ENCODE measurements at places on chromosomes 11 and 22.
A peak's percentile ranks its signal among the peaks of the same experiment; 100 is the strongest.

DNA sequence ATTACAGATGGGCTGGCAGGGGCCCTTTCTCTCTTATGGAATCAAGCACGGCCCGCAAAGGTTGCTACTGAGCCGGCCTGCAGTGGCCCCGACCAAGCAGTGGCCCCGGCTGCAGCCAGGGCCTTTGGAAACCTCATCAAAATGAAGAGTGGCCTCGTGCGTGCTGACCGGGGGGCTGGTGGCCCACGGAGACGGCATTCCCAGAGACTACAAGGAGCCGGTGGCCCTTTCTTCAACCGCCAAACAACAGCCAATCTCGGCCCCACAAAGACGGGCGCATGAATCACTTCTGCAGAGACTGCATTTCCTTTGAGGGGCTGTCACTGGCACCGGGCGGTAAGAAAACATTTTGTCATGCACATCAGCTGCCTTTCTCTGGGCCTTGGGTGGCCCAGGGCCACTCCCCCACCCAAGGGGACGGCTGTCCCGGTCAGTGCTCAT lies 43.1 kb upstream of the FGF3 start:
- DNase-seq: no peak

GRCh38 chr11:26993965-26994457 lies at the start of gene FIBIN:
Gene FIBIN, plus strand, starts transcription at chr11:26994112. Its CDS starts 415 bp downstream, at chr11:26994527.
- DNase-seq: peak; percentile 9

DNA sequence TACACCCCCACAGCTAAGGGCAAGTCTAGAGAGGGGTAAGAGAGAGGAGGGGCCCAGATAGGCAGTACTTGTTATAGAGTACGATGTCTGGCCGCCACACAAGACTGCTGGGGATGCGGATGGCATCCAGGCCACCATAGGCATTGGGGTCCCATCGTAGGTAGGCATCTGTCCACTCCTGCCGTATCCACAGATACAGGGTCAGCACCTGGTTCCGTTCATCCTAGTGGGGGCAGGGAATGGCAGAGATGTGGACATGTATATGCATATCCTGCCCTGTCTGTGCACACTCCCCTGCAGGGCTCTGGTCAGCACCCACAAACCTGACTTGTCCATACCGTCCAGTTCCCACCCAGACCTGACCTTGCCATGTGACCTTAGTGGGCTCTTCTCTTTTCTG lies 2.1 kb downstream of the CHRNA10 start:
- no peak for DNase-seq

- DNase-seq: no peak
Observed at GRCh38 chr22:46985507-46985882, 223.0 kb downstream of the TBC1D22A start.

DNA sequence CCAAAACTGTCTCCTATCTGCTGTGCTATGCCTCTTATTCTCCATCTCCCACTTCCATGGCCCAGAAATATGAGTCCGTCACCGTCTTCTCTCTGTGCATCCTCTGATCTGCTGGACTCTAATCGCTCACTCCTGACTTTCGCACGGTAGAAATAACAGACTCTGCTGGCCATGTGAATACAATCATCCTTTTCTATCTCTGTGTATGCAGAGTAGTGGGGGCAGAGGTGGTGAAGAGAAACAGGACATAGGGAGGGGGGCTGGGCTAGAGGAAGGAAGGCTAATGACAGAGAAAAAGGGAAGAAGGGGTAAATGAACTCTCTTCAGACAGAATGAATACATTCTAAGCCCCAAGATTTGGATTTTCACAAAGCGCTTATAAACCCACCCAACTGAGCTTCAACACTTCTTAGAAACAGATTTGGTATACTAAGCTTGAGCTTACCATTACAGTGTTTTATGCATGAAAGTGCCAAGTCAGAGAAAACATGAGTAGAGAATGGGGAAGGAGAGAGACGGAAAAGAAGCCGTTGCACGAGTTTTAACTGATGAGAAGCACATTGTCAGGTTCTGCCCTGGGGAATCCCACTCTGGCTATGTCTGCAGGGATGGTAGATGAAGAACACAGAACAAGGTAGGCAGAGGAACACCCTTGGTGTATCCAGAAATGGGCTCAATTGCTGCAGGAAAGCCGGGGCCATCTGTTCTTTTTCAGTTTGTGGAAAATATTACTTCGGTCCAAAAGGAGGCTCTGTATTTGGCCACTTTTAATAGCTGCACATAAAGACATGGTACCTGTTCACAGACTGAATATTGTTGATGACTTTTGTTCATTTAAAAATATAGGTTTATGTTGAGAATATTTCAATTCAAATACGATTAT lies 324.7 kb downstream of the ETS1 start:
- DNase-seq: no peak

DNA sequence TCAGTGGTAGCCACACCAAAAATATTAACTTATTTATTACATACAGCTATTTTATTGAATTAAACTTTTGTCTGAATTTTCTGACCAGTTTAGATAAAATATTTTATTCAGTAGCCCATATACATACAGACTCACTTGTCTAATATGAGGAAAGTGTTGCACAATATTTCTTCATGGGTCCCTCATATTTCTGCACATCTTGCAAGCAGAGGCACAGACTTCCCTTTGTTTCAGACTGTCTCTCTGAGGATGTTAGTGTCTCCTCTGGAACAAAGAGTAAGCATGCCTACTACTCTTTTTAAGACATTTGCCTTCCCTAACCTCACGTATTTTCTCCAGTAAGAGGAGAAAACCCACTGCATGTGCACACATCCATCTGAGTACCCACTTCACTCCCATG lies 81.2 kb downstream of the OR5AK2 start:
- DNase-seq: no peak

- peak; percentile 84 for DNase-seq
Observed at GRCh38 chr22:46754110-46754799, 8.2 kb upstream of the TBC1D22A start.

DNA sequence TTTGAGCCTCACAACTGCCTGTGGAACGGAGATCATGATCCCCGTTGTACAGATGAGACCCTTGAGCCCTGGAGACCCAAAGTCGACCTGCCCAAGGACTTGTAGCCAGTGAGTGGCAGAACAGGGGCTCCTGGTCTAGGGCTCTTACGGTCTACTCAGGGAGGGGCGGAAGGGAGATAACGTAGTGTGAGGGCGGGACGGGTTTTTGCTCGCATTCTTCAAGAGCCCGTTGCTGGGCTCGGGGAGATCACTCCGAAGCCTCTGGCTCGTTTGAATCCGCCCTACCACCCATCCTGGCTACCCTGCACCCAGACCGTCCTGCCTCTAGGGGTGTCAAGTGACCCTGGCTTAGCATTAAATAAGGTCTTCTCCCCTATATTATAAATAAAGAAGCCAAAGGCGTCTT lies 639 bp downstream of the CRY2 start:
- DNase-seq: no peak

- DNase-seq: no peak
Observed at GRCh38 chr11:11732116-11732515, 109.7 kb upstream of the USP47 start.

DNA sequence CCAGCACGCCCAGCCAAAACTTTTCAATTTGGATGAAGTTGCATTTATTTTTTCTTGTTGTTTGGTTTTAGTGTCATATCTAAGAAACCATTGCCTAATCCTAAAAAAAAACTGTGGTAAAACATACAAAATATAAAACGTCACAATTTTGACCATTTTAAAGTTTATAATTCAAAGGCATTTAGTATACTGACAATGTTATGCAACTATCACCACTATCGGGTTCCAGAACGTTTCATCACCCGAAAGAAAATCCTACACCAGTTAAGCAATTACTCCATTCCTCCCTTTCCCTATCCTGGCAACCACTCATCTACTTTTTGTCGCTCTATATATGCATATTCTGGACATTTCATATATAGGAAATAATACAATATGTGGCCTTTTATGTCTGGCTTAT lies 30.5 kb upstream of the PHOX2A start:
- no peak for DNase-seq

DNA sequence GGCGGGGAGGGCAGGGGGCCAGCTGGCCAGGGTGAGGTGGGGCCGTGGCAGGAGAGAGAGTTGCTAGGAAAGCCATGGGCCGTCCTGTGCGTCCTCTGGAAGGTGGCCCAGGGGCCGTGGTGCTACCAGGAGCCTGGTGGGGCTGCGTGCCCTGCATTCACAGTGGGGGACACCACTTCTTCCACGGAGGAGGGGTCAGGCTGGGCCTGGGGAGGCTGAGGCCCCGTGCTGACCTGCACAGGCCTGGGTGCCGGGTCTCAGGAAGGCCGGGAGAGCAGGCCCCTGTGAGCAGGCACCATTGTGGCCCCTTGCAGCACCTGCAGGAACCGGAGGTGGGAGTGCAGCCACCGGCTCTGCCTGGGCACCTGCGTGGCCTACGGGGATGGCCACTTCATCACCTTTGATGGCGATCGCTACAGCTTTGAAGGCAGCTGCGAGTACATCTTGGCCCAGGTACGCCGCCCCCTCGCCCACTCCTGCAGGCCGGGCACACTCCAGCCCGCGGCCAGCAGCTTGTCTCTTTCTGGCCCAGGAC lies 12.0 kb downstream of the MUC5B start:
- no peak for DNase-seq

- no peak for DNase-seq
Observed at GRCh38 chr22:27476729-27477128, 324.8 kb downstream of the MN1 start.

DNA sequence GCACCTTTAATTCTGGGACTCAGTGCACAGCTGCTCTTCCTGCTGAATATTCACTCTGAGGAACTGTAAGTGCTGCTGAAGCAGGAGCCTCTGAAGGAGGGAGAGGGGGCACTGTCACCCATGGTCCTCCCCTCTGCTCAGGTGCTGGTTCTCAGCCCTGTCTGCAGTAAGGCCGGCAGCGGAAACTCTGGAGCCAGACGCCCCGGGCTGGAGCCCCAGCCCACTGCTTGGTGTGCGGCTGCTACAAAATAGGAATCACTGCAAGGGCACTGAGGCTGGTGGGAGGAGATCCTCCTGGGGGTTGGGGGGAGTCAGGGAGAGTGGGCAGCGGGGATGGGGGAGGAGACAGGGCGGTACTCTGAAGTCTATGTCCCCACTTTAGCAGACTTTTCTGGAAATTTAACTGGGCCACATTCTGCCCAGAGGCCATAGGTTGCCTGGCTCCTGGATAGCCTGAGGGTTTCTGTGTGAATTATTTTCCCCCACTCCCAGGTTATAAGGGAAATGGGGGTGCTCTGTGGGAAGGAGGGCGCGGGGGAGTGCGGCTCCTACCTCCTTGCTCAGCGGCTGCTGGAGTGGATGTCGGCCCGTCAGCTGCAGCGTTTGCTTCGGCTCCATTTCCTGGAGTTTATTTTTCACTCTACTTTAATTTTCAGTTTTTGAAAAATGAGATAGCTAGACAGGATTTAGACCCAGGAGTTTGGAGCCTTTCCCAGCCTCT lies 33.6 kb downstream of the TBC1D22A start:
- no peak for DNase-seq

DNA sequence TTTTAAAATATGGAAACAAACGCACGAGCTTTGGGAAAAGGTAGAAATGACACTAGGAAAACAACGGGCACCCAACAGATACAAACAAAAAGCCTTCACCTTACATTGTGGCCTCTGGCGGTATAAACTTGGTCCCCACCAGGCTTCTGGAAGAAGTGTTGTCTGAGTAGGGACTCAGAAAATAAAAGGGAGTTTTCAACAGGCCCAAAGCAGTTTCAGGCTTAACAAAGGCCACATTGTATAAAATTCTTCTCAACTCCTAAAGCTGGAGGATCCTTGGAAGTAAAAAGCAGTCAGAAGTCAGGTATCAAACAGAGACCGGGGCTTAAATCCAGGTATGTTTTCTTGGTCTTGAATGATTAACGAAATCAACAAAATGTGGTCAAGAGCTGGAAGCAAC lies 61.0 kb downstream of the LARGE1 start:
- DNase-seq: no peak

GRCh38 chr22:24095826-24096757 lies 85.0 kb downstream of the CABIN1 start:
- DNase-seq: no peak

DNA sequence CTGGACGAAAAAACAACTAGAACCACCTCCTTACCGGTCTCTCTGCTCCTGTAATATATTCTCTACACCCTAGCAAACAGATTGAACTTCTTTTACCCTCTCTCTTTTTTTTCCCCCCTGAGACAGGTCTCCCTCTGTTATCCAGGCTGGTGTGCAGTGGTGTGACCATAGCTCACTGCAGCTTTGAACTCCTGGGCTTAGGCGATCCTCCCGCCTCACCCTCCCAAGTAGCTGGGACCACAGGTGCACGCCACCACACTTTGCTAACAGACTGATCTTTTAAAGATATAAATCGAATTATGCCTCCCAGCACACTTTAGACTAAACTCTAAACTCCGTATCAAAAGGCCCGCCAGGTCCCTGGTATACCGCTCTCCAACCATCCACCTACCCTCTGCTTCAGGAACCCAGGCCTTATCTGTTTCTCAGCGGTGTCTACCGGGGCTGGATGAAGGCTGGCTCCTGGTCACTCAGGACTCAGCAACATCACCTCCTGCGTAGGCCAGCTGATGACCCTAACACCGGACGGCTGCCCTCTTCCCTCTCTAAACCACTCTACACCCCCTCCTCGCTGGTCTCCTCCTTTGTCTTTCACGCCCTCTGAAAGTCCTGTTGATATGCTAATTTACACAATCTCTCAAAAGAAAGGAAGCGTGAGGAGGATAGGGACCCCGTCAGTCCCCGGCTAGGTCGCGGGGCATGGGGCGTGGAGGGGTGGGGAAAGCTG lies 745 bp downstream of the C22orf39 start:
- DNase-seq: no peak

- DNase-seq: no peak
Observed at GRCh38 chr11:975827-976226, 50.2 kb downstream of the AP2A2 start.

All from GOT3 (cell line).